ENCODE measurements at places on chromosomes 3 and 15.

GRCh38 chr3:1439395-1439794 lies 346.6 kb downstream of the CNTN6 start:
- DNase-seq: no peak

- no peak for DNase-seq
These were observed 66.6 kb downstream of the IL20RB start for GRCh38 chr3:137024348-137024747.

- DNase-seq: no peak
These were observed 58.8 kb downstream of the AMOTL2 start for GRCh38 chr3:134315286-134316106.

GRCh38 chr3:146091397-146091796 lies 69.6 kb downstream of the PLOD2 start:
- no peak for DNase-seq

DNA sequence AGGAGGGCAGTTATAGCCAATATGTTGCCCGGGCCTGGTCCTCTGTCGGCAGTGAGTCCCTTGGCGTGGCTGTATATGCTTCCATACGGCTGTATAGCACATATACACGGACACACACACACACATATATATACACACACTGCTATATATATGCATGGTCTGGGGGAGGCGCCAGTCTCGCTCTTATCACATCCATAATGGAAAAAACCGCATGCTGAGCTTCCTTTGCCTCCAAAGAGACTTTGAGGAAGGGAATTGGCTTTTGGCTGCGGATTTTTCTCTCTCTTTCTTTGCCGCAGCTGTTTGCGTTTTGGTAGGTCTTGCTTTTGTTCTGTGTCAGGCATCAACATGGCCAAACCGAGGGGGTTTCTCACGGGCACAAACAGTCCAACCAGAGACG lies 11.3 kb upstream of the TMEM115 start:
- no peak for DNase-seq

GRCh38 chr3:73143401-73143800 lies 81.9 kb downstream of the EBLN2 start:
- DNase-seq: no peak

- no peak for DNase-seq
These were observed 6.1 kb upstream of the CP start for GRCh38 chr3:149227591-149228268.

GRCh38 chr3:8593021-8593827 lies 51.4 kb downstream of the SSUH2 start:
- DNase-seq: no peak

DNA sequence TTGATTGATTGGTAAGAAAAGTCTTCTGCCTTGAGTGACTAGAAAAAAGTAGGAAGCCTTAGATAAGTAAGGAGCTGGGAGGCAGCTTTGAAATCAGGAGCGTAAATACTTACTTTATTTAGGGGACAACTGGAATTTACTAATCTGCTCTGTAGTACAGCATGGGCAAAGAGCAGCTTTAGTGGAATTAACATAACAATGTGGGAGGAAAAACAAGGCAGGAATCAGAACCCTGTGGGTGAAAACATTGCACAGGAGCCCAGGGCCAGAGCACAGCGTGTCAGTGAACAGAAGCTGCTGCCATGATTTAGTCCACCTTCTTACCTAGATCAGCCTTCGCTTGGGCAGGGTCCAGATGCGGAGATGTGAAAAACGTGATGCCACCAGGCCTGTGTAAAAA lies 14.6 kb downstream of the FMN1 start:
- no peak for DNase-seq

GRCh38 chr15:97522347-97522746 lies 438.2 kb upstream of the ARRDC4 start:
- DNase-seq: no peak

- DNase-seq: no peak
These were observed 658.4 kb upstream of the NECTIN3 start for GRCh38 chr3:110413266-110413665.

DNA sequence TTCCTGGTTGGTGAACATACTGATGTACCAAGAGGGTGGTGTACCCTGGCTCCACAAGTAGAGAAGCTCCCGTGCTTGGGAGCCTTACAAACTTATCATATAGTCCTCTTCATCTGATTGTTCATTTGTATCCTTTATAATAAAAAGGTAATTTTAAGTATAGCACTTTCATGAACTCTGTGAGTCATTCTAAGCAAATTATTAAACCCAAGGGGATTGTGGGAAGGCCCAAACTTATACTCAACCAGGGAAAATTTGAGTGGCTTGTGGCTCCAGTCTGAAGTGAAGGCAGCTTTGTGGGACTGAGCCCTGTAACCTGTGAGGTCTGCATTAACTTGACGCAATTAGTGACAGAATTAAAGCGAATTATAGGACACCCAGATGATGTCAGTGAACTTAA lies 29.0 kb downstream of the TTBK2 start:
- DNase-seq: no peak

GRCh38 chr15:62187910-62188309 lies 22.8 kb upstream of the C2CD4B start:
- no peak for DNase-seq

DNA sequence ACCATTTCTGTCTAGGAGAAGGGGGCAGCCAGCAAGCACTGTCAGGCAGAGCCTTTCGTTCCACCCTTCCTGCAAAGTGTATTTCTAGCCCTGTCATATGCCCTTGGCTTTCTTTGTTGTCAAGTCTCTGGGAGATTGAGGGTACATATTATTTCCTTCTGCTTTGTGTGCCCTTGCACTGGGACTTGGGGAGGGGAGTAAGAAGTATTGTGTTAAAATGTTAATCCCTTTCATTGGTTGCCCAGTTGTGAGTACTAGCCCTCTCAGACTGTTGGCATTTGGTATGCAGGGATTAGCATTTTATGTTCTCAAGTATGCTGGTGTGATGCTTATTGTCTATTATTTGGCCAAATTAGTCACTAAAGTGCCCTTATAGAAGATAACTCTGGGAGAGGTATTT lies 63.9 kb downstream of the RBM6 start:
- no peak for DNase-seq

- no peak for DNase-seq
These were observed 23.9 kb downstream of the ALDH1L1 start for GRCh38 chr3:126156468-126156867.

DNA sequence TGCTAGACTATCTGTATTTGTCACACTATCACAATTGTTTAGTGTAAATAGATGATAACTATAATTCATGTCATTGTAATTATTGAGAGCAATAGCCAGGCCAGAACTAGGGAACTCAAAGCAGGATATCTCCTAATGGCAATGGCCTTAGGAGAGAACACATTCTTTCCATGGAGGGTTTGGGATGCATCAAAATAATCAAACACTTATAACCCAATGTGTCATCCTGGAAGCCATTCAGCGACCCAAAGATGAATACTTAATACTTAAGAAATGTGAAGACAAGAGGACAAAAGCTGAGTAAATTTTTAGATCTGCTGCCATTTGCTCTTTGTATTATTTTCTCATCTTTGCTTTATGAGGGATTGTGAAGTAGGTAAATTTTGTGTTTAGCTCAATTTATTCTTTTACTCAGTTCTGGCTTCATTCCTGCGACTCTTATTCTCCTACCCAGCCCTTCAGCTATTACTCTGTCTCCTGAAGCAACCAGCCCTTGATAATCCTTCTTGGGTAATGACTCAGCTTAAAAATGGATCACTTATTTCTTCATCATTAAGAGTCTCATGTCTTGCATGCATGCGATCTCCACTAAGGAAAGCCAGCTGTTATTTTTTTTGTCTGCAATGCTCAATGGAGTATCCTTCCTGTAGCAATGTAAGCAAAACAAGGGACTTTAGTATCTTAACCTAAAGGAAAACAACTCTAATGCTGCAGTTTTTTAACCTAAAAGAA lies 2.0 kb downstream of the OR4F15 start:
- DNase-seq: no peak

DNA sequence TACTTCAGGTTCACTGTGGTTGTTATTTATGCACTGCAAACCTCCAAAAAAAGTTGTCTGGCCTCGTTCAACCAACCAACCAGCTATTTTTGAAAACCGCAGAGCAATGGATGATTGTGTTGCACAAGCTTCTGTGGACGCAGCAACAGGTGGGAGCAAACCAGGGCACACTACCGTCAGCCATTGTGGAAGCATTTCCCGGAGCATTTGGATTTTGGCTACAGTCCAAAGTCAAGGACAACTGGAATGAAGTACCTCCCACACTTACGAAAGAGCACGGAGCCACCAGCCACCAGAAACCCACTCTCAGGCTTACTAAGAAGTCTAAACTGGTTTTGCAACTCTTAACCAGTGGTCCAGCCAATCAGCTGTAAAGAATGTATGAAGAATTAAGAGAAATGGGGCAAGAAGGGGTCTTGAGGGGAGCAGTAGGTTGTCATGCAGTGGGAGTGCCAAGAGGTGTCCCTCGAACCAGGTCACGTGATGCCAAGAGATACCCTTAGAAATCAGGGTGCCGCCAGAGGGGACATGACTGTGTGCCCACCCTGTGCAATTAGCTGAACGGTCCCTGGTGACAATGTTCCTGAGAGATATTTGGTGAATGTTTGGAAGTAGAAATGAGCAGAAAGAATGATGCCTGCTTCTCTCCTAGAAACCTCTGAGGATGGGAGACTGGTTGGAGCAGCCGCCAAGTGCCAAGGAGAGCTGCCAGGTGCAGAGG lies 68.9 kb upstream of the PCSK6 start:
- no peak for DNase-seq

GRCh38 chr3:53192608-53193007 lies 31.6 kb downstream of the PRKCD start:
- DNase-seq: no peak

- no peak for DNase-seq
These were observed 15.1 kb downstream of the ACVR2B start for GRCh38 chr3:38468765-38469164.

GRCh38 chr3:155596615-155597014 lies 148.3 kb downstream of the PLCH1 start:
- DNase-seq: no peak

- DNase-seq: no peak
These were observed 299.6 kb downstream of the CACNA2D3 start for GRCh38 chr3:54421943-54422342.

- DNase-seq: no peak
These were observed 26.5 kb downstream of the PPP2R3A start for GRCh38 chr3:135992072-135992471.

GRCh38 chr3:139808201-139808600 lies 126.8 kb upstream of the CLSTN2 start:
- no peak for DNase-seq

- no peak for DNase-seq
These were observed 618.1 kb downstream of the ZNF385D start for GRCh38 chr3:21132896-21133295.

GRCh38 chr3:27449530-27450150 lies 34.5 kb downstream of the SLC4A7 start:
- no peak for DNase-seq

DNA sequence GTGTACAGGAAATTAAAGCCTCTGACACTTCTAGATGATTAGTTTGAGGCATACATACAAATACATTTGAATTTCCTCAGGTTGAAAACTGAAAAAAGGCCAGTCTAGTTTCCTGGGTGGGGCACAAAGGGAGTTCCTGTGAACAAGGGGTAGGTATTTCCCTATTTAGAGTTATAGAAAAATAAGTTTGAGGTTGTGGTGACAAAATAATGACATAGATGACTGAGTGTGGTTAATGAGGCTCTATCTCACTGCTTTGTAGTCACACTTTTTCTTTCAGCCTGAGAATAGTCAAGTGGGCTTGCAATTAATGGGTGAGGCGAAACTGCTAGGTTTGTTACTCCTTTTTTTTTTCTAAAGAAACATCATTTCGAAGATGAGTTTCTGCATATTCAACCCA lies 4.3 kb downstream of the SLCO3A1 start:
- peak; percentile 45 for DNase-seq

- no peak for DNase-seq
These were observed 2.2 kb downstream of the PDCD10 start for GRCh38 chr3:167732313-167733065.

DNA sequence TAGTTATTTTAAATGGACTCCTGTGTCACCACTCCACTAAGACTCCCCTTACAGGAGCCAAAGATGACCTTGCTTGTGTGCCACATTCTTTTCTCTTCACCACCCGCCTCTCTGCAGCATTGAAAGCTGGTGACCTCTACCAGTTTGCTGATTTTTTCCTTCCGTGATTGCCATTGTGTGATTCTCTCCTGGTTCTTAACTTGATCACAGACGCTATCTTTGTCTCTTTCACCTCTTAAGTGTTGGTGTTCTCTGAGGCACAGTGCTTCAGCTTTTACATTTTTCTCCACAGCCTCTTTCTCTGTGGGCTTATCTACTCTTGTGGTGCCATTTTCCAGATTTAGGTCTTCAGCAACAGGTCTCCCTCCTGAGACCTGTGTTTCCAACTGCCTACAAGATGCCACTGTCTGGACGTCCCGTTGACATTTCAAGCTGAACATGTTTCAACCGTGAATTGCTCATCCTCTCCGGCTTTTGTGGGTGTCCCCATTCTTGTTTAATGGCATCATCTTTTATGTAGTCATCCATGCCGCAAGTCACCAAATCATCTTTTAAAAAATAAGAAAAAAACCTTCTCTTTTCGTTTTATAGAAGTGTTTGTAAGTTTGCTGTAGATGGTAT lies 26.5 kb downstream of the IQGAP1 start:
- DNase-seq: peak; percentile 36

GRCh38 chr3:10950476-10951294 lies 41.9 kb upstream of the SLC6A1 start:
- no peak for DNase-seq

GRCh38 chr3:105274536-105274935 lies 92.2 kb upstream of the ALCAM start:
- no peak for DNase-seq

- DNase-seq: no peak
These were observed 302.8 kb downstream of the FHIT start for GRCh38 chr3:60948488-60948887.

- DNase-seq: no peak
These were observed 68.0 kb downstream of the MRPL46 start for GRCh38 chr15:88399021-88399685.

DNA sequence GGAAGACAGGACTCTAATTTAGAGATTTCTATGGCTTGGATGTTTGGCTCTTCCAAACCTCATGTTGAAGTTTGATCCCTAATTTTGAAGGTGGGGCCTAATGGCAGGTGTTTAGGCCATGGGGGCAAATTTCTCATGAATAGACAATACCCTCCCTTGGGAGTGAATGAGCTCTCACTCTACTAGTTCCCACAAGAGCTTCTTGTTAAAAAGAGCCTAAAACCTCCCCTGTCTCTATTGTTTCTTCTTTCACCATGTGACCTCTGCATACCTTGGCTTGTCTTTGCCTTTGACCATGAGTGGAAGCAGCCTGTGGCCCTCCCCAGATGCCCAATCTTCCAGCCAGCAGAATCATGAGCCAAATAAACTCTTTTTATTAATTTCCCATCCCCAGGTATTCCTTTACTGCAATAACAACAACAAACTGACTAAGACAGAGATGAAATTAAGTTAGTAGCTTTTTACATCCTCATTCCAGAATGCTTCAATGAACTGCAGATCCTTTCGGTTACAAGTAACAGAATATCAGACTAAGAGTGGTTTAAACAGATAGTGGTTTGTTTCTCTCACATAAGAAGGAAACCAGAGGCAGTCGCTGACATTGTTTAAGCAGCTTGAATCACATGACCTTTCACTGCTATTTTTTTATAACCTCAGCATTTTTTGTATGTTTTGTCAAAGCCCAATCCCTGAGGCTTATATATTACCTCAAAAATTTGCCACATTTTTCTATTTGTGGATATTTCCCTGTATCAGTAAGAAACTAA lies 1013.3 kb upstream of the SEMA6D start:
- DNase-seq: no peak
